ENCODE measurements at places on chromosomes 11 and 22.
A peak's percentile ranks its signal among the peaks of the same experiment; 100 is the strongest.

GRCh38 chr11:64713016-64713707, 9.8 kb downstream of the NRXN2 start:
- no peak for DNase-seq

GRCh38 chr22:47631571-47632102, 869.2 kb downstream of the TBC1D22A start:
- no peak for DNase-seq

DNA sequence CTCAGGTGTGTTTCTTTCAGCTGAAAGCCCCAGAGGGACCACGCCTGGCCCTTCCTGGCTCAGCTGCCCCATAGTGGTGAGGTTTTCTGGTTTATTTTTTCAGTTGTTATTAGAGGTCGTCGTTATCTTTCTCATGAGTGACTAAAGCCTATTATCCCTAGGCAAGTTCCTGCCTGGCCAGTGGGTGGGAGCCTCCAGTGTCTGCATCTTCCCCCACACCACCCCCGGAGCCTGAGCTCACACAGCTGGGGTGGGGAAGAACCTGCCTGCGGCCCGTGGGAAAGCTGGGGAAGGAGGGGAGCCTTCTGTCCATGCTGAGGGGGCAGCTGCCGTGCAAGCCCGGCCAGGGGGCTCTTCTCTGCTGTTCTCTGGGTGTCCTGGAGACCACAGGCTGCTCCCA, 24.3 kb upstream of the PPFIA1 start:
- DNase-seq, result no peak

DNA sequence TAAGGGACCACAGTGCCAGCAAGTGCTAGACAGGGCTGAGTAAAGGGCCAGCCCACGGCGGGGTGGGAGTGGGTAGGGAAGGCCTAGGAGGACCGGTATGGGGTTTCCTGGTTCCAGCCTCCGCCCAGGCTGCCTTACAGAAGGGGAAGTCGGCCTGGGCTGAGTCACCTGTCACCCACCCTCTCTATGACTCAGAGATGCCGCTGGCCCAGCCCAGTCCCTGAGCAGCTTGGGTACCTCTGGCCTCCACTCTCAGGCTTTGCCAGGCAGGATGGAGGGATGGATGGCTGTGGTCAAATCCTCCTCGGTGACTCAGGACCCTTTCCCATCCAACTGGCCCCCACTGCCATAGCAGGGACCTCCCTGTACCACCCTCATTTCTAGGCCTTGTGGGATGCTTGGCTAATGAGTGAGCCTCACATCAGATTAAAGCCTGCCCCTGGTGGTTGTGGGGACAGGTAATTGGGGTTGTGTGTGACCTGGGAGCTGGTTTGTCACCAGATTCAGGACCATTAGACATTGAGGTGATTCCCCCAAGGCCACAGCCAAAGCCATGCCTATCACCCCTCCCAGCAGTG, 13.9 kb downstream of the SLC35E4 start:
- DNase-seq, result peak; percentile 80

DNA sequence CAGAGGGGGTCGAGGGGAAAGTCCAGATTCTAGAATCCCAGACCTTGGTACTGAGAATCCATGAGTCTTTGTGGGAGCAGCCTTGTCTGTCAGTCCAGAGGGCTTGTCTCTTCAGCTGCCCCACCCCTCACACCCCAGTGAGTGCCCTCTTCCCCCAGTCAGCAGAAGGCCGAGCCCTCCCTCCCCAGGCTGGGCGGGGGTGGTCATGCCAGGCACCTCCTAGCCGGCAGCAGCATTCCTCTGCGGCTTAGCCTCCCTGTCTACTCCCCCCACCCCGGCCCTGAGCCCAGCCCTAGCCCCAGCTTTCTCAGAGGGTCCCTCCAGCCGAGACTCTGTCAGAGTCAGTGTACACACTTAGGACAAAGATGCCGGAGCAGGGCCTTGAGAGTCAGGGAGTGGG, 4.6 kb downstream of the SOX10 start:
- DNase-seq, result no peak

DNA sequence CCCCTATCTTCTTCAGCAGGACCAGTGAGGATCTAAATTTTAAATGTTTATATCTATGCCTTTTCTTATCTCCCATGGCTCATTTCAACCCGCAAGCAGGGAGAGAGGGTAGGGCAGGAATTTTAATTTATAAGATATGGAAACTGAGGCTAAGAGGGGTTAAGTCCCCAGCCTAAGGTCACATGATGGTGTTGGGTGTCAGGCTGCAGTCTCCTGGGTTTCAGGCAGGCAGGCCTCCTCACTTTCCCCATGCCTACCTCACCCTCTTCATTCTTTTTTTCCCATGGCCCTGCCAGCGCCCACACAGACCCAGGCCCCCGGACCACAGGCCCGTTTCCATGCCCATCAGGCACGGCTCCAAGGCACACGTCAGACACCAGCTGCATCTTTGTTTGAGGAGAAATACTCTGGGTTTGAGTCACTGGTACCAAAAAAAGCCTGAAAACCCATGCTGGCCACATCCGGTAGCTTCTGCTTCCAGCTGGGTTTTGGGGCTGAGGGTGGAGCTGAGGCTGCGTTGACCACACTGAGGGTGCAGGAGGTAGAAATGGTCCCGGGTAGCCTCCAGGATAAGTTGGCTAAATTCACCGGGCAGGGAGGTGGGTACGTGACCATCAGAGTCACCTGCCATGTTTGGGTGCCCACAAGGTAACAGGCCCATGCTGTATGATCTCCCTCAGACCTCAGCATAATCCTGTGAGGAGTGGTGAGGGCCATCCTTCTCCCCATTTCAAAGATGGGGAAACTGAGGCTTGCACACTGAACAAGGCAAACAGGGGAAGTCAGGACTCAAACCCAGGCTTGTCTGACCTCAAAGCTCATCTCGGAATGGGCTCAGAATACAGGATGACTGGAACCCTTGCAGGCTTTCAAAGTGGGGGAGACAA, 7.5 kb downstream of the CRYBB1 start:
- DNase-seq, result no peak

- no peak for DNase-seq
Observed at GRCh38 chr11:11044137-11044855, 186.4 kb upstream of the ZBED5 start.

DNA sequence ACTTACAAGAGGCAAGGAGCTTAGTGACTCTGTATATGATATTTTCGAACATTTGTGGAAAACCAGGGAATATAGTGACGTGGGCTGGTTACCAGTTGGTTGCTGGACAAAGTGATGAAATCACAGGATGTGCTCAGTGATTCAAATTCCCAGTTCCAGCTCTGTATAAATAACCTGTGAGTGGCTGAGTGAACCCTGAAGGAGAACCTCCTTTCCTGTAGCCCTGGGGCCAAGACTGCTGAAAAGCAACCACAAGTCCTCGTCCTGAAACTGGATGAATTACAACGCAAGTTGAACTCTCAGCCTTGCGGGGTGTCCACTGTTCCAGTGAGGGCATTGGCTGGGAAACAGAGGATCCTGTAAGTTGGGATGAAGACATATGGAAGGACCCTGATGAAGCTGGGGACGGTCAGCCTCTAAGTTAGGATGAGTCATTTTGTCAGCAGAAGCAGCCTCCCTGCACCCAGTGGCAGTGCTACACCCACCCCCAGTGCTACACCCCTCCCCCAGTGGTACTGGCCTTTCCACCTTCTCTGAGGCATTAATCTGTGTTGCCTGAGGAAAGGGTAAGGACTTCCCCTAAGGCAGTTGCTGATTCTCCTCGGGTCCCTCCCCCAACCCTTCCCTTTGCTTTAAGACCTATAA, 22.0 kb upstream of the CD81 start:
- no peak for DNase-seq

DNA sequence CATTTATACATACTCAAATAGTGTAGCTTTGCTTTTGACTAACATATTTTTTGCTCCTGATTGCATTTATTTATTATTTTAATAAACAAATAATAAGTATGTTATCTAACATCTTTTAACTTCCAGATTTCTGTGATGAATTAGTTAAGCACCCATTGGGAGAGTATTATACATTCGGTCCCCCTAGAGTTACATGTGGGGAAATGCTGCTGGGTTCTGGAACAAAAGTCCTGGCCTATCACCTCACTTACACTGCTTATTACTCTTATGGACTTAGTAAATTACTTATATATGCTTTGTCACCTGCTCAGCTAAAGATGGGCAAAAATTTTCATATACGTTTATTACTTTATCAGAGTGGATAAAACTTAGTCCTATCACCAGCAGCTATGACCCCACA, 1163.0 kb downstream of the FAM181B start:
- DNase-seq, result no peak

GRCh38 chr11:116579857-116580727, 192.7 kb downstream of the BUD13 start:
- no peak for DNase-seq

Measured in stimulated activated CD8-positive, alpha-beta memory T cell treated with anti-CD3 and anti-CD28 coated beads, Interleukin-4, amount 100 ng/mL, for 24 hours (primary cell).